ENCODE measurements at places on chromosomes 1 and 21.

GRCh38 chr1:234579967-234580366, 30.0 kb downstream of the IRF2BP2 start:
- peak; percentile 51 for DNase-seq

DNA sequence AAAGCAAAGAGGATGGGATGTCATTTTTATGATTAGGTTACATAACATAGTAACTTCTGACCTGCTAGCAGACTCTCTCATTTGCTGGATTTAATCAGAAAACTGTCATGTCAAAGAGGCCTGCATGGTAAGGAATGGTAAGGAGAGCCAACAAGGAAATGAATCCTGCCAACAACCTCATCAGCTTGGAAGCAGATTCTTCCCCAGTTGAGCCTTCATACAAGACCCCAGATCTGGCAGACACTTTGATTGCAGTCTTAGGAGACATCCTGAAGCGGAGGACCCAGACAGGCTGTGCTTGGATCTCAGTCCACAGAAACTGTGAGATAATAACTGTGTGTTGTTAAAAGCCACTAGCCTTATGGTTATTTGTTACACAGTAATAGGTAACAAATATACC, 27.6 kb upstream of the MARK1 start:
- DNase-seq = no peak

DNA sequence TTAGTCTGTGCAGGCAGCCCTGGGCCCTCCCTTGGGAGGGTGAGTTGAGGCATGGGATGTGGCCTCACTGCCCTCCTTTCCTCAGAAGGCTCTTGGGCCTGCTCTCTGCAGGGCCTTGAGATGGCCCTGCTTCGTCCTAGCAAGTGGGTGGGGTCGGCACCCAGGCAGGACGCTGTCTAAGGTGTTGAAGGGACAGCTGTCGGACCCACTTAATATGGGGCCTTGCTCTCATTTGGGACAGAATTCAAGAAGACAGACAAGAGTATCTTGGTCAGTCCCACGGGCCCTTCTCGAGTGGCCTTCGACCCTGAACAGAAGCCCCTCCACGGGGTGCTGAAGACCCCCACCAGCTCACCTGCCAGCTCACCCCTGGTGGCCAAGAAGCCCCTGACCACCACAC, 26.0 kb upstream of the PDXK start:
- no peak for DNase-seq

DNA sequence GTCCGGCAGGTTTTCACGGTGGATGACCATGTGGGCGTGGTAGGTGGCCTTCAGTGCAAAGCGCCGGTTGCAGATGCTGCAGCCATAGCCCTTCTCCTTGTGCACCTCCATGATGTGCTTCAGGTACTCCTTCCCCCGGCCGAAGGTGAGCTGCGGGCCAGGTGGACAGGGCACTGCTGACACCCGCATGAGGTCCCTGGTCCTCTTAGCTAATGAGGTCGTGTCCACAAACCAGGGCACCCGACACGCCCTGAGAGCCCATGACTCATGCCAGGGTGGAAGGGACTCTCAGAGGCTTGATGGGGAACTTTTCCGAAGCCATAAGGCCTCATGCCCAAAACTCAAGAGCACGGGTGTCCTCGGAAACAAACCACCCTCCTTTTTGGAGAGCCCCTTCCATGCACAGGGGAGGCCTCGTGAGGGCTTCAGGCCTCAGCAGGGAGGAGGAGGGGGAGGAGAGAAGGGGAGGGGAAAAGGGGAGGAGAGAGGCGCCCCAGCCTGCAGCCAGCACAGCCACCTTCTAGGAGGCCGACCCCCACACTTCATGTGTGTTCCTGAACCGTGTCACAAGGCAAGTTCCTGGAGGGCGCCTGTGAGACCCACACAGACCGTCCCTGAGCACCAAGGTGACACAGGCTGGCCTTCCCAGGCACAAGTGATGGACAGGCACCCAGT, 54.4 kb upstream of the RIPK4 start:
- DNase-seq = no peak

GRCh38 chr1:163826500-163826899, 504.7 kb downstream of the NUF2 start:
- DNase-seq = no peak

GRCh38 chr1:3316340-3316943, 138.0 kb upstream of the ARHGEF16 start:
- DNase-seq = peak; percentile 58

GRCh38 chr1:24964811-24965570, 34.9 kb upstream of the RUNX3 start:
- peak; percentile 87 for DNase-seq

GRCh38 chr1:145977486-145978470, 13.3 kb downstream of the POLR3GL start:
- peak; percentile 78 for DNase-seq

DNA sequence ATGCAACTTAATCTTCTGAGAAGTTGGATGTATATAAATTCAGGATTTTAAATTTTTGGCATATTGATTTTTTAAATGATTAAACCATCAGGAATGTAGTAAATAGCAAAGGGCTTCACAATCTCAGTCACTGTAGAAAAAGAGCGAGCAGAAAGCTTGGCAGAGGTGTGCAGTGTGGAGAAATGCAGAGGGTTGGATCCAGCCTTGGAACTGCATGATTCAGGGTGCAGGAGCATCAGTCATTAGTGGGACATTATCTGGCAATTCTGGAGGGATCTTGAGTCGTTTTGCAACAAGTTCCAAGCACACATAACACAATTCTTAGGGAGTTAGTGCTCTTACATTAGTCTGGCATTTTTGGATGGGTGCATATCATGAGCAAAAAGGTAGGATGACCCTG, 267.9 kb downstream of the PLA2G4A start:
- DNase-seq = no peak

- no peak for DNase-seq
Measured at GRCh38 chr1:58687516-58687915, 12.3 kb downstream of the MYSM1 start.

GRCh38 chr1:207026104-207026534, 6.4 kb downstream of the C1orf116 start:
- DNase-seq = no peak

- no peak for DNase-seq
Measured at GRCh38 chr1:160777486-160778089, 18.4 kb upstream of the LY9 start.

- DNase-seq = peak; percentile 71
Measured at GRCh38 chr1:165884690-165885304, 57.4 kb downstream of the UCK2 start.

DNA sequence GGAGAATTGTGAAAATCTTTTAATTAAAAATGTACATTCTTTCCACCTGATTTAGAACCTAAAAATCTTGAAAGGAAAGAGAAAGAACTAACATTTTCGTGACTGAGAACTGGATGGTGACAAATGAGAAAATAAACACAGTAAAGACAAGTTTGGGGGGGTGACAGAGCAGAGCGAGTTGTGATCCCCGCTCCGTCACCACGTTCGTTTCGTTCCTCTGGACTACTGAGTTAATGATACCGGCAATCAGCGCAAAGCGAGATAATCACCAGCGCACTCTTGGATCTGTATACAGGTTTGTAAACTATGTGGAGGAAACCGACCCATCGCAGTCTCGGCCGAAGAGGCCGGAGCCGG, 31.2 kb upstream of the CFAP126 start:
- no peak for DNase-seq

GRCh38 chr1:82090104-82090503, 289.4 kb downstream of the ADGRL2 start:
- no peak for DNase-seq

GRCh38 chr21:32613436-32614043, 1.4 kb upstream of the CFAP298 start:
- DNase-seq = no peak

DNA sequence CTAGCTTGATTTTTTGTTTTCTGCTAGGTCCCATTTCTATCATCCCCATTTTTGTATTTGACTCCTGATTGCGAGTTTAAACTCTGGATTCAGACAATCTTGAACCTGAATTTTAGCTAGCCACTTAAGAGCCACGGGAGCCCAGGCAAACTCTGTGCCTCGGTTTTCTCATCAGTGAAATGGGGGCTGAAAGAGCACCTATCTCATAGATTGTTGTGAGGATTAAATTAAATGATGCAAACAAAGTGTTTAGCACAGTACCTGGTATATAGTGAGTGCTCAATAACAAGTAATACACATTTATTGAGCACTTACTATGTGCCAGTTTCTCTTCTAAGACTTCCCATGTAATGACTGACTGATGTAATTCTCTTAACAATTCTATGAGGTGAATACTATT, 158.1 kb upstream of the POU3F1 start:
- DNase-seq = no peak

DNA sequence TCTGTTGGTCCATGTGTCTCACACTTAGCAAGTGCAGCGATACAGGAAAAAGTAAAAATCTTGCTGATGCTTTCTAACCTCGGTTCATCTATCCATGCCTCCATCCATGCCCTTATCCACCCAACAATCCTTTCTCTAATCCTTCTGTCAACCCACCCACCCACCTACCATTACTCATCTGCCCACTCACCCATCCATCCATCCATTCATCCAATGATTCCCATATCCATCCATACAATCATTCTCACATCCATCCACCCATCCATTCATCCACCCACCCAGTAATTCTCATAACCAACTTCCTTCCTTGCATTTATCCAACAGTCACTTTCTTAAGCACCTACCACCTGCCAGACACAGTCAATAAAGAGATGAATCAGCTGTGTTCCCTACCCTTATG, 6.1 kb upstream of the IGSF21 start:
- no peak for DNase-seq

DNA sequence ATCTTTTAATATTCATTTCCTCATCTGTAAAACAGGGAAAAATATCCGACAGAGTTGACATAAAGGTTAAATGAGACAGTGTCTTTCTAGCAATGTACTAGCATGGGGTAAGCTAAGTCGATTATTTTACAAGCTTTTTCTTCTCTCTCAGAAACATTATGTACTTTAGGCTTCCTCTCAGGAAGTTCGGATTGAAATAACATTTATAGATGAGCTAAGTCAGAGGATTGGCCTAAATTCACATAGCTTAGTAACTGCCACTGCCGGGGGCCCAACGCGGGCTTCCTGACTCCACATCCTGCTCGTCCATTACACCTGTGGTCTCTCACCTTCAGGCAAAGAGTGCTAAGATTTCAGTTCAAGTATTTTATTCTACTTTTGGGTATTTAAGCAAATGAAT, 462.3 kb upstream of the NFIA start:
- no peak for DNase-seq

- no peak for DNase-seq
Measured at GRCh38 chr1:169680377-169681019, 30.9 kb downstream of the SELL start.

DNA sequence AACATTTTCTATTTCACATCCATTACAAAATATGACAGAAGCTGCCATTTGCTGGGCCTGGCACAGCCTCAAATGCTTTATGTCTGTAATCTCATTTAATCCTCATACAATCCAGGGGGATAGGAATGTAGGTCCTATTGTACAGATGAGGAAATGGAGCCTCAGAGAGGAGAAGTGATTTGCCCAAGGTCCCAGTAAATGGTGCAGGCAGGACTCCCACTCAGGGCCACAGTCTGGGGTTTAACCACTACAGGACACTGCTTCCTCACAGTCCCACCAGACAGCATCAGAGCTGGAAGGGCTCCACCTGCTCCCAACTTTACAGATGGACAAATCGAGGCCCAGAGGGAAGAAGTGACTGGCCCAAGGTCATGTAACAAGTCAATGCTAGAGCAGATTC, 20.6 kb upstream of the RNF19B start:
- DNase-seq = no peak

- DNase-seq = no peak
Measured at GRCh38 chr1:7478809-7479499, 292.1 kb upstream of the VAMP3 start.

DNA sequence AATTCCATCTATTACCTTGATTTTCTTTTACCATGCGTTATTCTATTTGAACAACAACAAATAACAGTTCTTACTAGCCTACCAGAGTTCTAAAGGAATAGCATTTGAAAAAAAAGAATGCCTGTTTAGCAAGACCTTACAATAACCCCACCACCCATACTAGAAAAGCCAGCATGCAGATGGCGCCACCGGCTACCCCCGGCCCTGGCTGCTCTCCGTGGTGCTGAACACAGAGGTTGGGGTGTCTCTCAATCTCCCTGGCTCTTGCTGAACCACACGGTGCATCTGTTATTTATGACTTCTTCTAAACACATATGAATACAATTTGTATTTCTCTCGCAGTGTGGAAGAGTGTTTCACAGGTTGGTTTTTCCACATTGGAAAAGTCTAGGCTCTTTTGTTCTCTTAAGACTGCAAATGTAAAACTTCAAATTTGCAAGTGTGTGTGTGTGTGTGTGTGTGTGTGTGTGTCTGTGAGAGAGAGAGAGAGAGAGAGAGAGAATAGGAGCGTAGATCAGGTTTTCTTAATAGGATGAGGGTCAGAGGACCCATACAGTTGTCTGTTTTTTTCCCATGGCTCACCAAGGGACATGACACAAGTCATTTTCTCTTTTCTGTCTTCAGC, 13.6 kb downstream of the GRIK3 start:
- no peak for DNase-seq

GRCh38 chr1:101100674-101101073, 75.1 kb upstream of the DPH5 start:
- DNase-seq = no peak

- no peak for DNase-seq
Measured at GRCh38 chr1:233844275-233844674, 60.2 kb upstream of the SLC35F3 start.

DNA sequence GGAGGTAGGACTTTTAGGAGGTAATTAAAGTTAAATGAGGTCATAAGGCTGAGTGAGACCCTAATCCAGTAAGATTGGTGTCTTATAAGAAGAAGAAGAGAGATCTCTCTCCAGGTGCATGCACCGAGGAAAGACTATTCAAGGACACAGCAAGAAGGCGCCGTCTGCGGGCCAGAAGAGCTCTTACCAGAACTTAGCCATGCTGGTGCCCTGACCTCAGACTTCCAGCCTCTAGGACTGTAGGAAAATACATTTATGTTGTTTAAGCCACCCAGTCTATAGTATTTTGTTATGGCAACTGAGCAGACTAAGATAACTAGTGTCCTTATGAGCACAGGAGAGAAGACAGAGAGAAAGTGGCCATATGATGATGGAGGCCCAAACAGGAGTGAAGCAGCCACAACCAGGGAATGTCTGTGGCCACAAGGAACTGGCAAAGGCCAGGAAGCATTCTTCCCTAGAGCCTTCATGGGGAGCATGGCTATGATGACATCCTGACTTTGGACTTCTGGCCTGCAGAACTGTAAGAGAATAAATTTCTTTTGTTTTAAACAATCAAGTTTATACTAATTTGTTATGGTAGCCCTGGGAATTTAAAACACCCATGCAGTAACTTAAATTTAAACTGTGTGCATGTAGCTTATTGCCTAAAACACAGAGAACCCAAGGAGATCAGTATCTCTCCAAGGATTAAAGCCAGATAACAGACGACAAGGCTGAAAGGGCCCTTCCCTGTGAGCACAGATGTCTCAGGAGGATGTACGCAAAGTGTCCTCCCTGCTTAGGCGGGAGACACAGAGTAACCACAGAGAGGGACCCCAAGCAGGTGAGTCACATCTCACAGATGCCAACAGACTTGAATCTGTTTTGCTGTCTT, 9.9 kb upstream of the CD58 start:
- no peak for DNase-seq

- no peak for DNase-seq
Measured at GRCh38 chr1:230350208-230350921, 75.8 kb downstream of the PGBD5 start.
